ENCODE measurements at places on chromosomes 16 and 17.
A peak's percentile ranks its signal among the peaks of the same experiment; 100 is the strongest.

- no peaks in the 10 kb centered on the region for H3K4me1 ChIP-seq
- no peaks in the 10 kb centered on the region for H3K36me3 ChIP-seq
- H3K27me3 ChIP-seq: no peaks in the 10 kb centered on the region
Observed at GRCh38 chr16:28596115-28596630, 677 bp downstream of the SULT1A2 start.

- no peak overlapping the region for H3K27ac ChIP-seq
- H3K36me3 ChIP-seq: no peaks in the 10 kb centered on the region
- H3K4me1 ChIP-seq: no peaks in the 10 kb centered on the region
- DNase-seq: no peak
- H3K27me3 ChIP-seq: no peaks in the 10 kb centered on the region
Observed at GRCh38 chr17:35189291-35189690, 4.9 kb downstream of the SLC35G3 start.

- no peak for DNase-seq
- H3K27ac ChIP-seq: no peak overlapping the region
- H3K4me1 ChIP-seq: peaks cover 28% of the 10 kb centered on the region
- H3K4me3 ChIP-seq: no peak overlapping the region
- no peaks in the 10 kb centered on the region for H3K36me3 ChIP-seq
Observed at GRCh38 chr16:972316-973002, 1.7 kb upstream of the LMF1 start.

- peak; percentile 47 for DNase-seq
- H3K4me3 ChIP-seq: peak overlapping the region; percentile 16
- H3K27me3 ChIP-seq: no peaks in the 10 kb centered on the region
- H3K27ac ChIP-seq: no peak overlapping the region
Observed at GRCh38 chr17:8073627-8074484, 13.7 kb downstream of the ALOX12B start.

- no peak overlapping the region for H3K4me3 ChIP-seq
- H3K27ac ChIP-seq: no peak overlapping the region
- H3K4me1 ChIP-seq: no peaks in the 10 kb centered on the region
Observed at GRCh38 chr17:16191604-16192003, 23.7 kb downstream of the NCOR1 start.

- no peaks in the 10 kb centered on the region for H3K27me3 ChIP-seq
- no peak overlapping the region for H3K4me3 ChIP-seq
- no peak overlapping the region for H3K27ac ChIP-seq
- no peak for DNase-seq
- H3K4me1 ChIP-seq: no peaks in the 10 kb centered on the region
- no peaks in the 10 kb centered on the region for H3K36me3 ChIP-seq
Observed at GRCh38 chr17:27450416-27450815, 5.8 kb upstream of the KSR1 start.

DNA sequence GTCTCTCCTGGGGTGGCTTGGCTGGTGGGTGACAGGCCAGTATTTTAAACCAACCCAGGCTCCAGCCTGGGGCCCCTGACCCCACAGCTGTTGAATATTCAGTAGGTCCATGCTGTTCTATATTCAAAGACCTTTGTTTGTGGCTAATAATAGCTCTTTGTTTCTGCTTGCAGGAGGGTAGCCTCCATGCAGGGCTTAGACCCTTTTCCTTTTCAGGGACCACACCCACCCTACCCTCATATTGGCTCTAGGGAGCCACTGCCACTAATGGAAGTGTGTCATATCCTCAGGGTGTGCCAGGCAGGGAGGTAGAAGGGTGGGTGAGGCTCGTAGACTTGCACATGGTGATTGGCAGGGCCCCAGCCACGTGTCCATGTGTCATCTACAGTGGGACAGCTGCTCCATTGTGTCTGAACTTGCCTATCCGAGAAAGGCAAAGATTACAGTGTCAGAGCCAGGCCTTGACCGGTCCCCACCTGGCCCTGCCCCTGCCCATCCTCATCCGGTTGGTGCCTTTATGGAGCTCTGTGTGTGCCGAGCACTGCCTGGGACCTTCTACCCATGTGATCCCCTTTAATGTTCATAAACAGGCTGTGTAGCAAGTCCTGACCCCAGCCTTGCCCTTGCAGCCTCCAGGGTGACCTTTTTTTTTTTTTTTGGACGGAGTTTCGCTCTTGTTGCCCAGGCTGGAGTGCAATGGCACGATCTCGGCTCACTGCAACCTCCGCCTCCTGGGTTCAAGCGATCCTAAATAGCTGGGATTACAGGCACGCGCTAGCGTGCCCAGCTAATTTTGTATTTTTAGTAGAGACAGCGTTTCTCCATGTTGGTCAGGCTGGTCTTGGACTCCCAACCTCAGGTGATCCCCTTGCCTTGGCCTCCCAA lies 22.1 kb downstream of the TMC7 start:
- H3K27me3 ChIP-seq: no peaks in the 10 kb centered on the region
- no peaks in the 10 kb centered on the region for H3K36me3 ChIP-seq
- H3K4me1 ChIP-seq: peaks cover 8% of the 10 kb centered on the region
- H3K4me3 ChIP-seq: no peak overlapping the region
- peak; percentile 75 for DNase-seq
- H3K27ac ChIP-seq: peak overlapping the region; percentile 42

- DNase-seq: no peak
- no peaks in the 10 kb centered on the region for H3K27me3 ChIP-seq
- H3K27ac ChIP-seq: no peak overlapping the region
- H3K4me3 ChIP-seq: no peak overlapping the region
- no peaks in the 10 kb centered on the region for H3K36me3 ChIP-seq
Observed at GRCh38 chr17:68541816-68542215, 29.6 kb downstream of the PRKAR1A start.

GRCh38 chr17:4177806-4178205 lies 34.8 kb downstream of the CYB5D2 start:
- no peak overlapping the region for H3K4me3 ChIP-seq
- DNase-seq: no peak
- H3K36me3 ChIP-seq: peaks cover 8% of the 10 kb centered on the region

DNA sequence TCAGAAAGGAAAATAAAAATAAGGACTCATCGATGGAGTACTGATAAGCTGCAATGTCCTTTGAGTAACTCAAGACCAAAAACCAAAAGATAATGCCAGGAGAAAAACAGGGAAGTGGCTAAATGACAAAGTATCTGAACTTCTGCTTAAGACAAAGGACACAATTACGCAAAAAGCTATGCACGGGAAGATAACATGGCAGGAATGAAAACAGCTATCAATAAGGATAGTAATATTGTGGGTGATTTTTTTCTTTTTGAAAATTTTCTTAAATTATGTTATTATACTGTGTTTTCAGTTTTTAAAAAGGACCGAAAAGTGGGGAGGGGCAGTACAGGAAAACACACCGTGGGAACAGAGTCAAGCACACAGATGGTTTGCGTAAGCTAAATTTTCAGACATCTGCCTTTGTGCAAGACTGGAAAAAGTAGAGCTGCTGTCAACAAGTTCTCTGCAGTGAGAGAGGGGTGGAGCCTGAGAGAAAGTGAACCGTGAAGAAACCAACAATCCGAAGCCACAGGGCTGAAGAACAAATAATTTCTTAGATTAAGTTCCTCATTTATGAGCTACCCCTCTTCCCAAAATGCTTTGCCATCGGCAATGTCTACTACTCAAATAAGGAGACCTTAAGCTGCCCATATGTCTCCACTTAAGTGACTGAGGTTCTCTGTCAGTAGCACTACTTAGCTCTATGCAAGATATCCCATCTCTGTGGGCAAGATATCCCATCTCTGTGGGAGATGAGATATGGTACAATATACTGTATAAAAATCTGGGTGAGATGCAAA lies 99.9 kb upstream of the CORO6 start:
- H3K27ac ChIP-seq: no peak overlapping the region
- H3K4me3 ChIP-seq: no peak overlapping the region
- no peak for DNase-seq
- H3K4me1 ChIP-seq: no peaks in the 10 kb centered on the region
- no peaks in the 10 kb centered on the region for H3K36me3 ChIP-seq

GRCh38 chr16:67116388-67117311 lies 6.9 kb downstream of the PHAF1 start:
- H3K27me3 ChIP-seq: no peaks in the 10 kb centered on the region
- no peak for DNase-seq
- no peak overlapping the region for H3K4me3 ChIP-seq
- no peaks in the 10 kb centered on the region for H3K36me3 ChIP-seq
- no peaks in the 10 kb centered on the region for H3K4me1 ChIP-seq
- no peak overlapping the region for H3K27ac ChIP-seq

DNA sequence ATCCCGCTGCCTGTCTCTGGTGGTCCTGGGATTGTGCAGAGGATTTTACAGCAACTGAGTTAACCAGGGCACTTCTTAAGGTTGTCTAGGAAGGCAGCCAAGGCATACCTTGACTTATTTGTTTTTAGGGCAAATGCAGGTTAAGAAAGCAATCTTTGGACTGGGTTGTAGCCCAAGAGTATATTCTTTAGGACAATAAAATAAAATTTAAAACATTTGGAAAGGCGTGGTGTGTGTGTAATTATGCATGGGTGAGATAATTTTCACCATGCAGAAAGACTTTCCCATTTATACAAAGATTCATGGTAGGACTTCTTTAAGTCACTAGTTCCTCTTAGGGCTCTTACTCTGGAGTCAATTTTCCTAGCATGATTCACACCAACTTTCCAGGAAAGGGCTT lies 93.1 kb downstream of the SPACA3 start:
- no peak overlapping the region for H3K4me3 ChIP-seq
- H3K36me3 ChIP-seq: no peaks in the 10 kb centered on the region
- H3K4me1 ChIP-seq: no peaks in the 10 kb centered on the region
- no peak overlapping the region for H3K27ac ChIP-seq

GRCh38 chr17:48612854-48613691 lies 2.0 kb downstream of the HOXB8 start:
- H3K36me3 ChIP-seq: no peaks in the 10 kb centered on the region
- peaks cover 45% of the 10 kb centered on the region for H3K4me1 ChIP-seq
- H3K4me3 ChIP-seq: peak overlapping the region; percentile 68
- DNase-seq: no peak

DNA sequence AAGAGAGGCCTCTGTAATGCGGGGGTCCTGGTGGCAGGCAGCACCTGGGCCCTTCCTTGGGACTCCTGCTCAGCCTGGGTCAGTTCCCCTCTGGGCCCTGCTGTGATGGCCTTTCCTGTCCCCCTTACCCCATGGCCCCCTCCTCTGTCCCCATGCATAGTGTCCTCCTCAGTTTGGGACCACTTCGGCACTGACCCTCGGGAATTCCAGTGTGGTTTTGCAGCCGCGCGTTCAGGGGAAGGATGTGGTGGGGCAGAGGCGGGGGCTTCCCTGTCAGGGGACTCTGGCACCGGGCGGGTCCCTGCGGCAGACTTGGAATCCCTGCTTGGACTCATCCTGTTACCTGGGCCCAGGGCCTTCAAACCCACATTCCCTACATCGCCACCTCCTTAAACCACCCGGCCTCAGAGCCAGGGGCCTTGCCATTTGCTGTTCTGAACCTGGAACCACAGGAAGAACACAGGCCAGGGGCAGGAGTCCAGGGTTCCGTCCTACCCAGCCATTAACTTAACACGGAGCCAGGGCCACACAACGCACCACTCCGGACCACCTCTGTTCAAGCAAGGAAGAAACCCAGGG lies 31.4 kb upstream of the EIF1 start:
- no peaks in the 10 kb centered on the region for H3K27me3 ChIP-seq
- no peaks in the 10 kb centered on the region for H3K36me3 ChIP-seq
- H3K27ac ChIP-seq: no peak overlapping the region
- no peak for DNase-seq
- H3K4me1 ChIP-seq: peaks cover 13% of the 10 kb centered on the region

DNA sequence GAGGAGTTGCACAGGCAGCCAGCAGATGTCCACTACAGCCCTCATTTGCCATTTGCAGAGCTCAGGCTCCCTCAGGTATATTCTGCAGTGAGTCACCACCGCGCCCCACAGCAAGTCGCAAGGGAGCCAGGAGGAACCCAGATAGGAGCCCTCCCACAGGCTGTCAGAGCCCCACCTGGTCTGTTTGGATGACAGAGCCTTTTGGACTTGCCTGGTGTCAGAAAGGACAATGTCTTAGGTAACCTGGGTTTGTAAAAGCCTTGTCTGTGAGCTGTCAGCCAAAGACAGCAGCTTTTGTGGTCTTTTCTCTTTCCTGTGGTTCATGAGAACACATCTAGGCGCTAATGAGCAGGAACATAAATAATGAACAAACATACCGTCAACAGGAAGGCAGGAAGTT lies 70.9 kb downstream of the GNAO1 start:
- H3K36me3 ChIP-seq: no peaks in the 10 kb centered on the region
- no peaks in the 10 kb centered on the region for H3K27me3 ChIP-seq
- no peak overlapping the region for H3K27ac ChIP-seq
- no peaks in the 10 kb centered on the region for H3K4me1 ChIP-seq
- H3K4me3 ChIP-seq: no peak overlapping the region

- no peaks in the 10 kb centered on the region for H3K4me1 ChIP-seq
- no peak overlapping the region for H3K27ac ChIP-seq
- H3K36me3 ChIP-seq: no peaks in the 10 kb centered on the region
- no peaks in the 10 kb centered on the region for H3K27me3 ChIP-seq
- H3K4me3 ChIP-seq: no peak overlapping the region
Observed at GRCh38 chr16:49659356-49659755, 196.6 kb downstream of the ZNF423 start.

GRCh38 chr16:4018391-4018790 lies 97.9 kb downstream of the ADCY9 start:
- DNase-seq: no peak
- peak overlapping the region; percentile 80 for H3K27ac ChIP-seq
- H3K27me3 ChIP-seq: no peaks in the 10 kb centered on the region
- no peak overlapping the region for H3K4me3 ChIP-seq
- peaks cover 44% of the 10 kb centered on the region for H3K4me1 ChIP-seq
- no peaks in the 10 kb centered on the region for H3K36me3 ChIP-seq

- no peak for DNase-seq
- no peaks in the 10 kb centered on the region for H3K27me3 ChIP-seq
- H3K27ac ChIP-seq: no peak overlapping the region
- no peaks in the 10 kb centered on the region for H3K36me3 ChIP-seq
- peaks cover 26% of the 10 kb centered on the region for H3K4me1 ChIP-seq
Observed at GRCh38 chr17:38357486-38358123, 6.0 kb downstream of the SOCS7 start.

DNA sequence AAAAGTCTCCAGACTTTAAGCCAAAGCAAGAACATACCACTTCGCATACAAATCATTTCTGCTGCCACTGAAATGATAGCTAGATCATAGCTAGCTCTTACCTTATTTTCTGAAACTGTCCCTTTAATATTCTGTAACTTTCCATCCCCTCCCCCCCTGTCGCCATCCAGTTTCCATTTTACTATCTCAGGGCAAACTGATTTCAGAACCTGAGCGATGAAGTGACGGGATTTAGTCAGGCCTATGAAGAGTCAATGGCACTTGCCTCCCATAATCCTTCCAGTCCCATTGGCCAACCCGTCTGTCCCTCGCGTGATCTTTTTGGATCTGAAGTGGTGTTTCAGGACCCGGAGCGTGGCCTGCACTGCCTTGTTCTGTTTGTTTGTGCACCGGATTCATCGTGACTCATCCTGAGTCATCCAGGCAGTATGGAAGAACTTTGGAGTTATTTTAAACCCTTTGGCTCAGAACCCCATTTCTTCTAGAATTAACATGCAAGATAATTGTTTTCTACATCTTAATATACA lies 199.8 kb upstream of the CHMP6 start:
- peak; percentile 92 for DNase-seq
- H3K4me1 ChIP-seq: peaks cover 46% of the 10 kb centered on the region
- H3K27me3 ChIP-seq: no peaks in the 10 kb centered on the region
- H3K27ac ChIP-seq: peak overlapping the region; percentile 96

Data from Panc1 (cell line).